ENCODE measurements at places on chromosomes 5 and 9.

GRCh38 chr9:83430681-83431080 lies 107.5 kb downstream of the FRMD3 start:
- DNase-seq: no peak

- no peak for DNase-seq
These were observed 355.6 kb downstream of the TAF11L14 start for GRCh38 chr5:17989567-17990563.

DNA sequence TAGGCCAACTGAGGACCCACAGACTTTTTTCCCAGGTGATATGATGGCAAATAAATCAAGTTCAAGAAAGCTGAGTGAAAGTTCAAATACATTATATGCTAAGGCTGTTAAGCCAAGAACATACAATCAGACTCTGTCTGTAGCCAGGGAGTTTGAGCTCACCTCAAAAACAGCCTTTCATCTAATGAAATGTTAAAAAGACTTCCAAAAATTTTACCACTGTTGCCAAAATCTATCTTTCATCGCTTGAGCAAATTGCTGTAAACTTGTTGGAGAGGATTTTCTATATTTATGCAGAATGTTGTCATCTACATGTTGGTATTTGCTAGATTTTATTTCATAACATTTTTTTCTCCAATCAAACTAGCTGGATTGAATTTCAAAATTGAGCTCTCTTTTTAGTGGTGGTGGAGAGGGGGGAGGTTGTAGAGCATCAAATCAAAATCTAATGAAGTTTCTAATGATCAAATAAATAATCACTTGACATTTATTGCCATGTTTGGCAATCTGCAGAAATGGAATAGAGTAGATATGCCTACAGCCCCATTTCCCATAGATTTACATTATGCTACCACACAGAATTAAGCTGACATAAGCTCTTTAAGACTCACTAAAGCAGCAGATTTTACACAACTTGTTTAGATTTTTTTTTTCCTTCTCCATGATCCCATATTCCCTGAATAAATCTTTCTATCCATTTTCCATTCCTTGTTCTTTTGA lies 828.9 kb upstream of the ZNF608 start:
- no peak for DNase-seq

DNA sequence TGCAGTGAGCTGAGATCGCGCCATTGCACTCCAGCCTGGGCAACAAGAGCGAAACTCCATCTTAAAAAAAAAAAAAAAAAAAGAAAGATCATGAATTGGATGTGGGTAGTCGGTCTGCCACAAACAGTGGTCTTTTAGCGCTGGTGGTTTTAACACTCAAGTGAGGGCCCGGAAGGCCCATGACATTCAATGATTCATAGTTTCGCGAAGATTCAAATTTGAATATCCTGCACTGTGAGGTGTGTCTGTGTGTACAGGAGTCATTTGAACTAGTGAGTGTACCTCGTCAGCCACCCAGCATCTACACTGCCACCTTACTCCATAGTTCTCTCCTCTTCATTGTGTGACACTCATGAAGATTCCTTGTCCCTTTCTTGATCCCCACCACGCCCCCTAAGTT lies 41.3 kb downstream of the CFAP77 start:
- peak; percentile 23 for DNase-seq

DNA sequence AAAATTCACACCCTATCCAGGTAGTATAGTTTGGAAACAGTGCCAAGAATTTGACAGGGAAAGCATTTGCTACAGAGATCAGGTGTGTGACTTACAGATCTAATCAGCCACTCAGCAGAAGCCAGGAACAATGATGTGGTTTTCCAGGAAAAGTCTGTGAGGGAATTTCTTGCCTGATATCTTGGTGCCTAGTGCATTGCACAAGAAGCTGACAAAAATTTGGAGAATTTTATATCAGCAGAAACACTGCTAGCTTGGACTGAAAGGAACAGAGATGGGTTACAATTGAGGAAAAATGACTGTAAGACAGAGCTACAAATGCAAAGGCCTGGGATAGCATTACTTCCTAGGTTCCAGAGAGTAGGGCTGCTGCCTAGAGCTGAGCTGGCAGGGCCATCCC lies 658.1 kb upstream of the CHD1 start:
- DNase-seq: no peak

DNA sequence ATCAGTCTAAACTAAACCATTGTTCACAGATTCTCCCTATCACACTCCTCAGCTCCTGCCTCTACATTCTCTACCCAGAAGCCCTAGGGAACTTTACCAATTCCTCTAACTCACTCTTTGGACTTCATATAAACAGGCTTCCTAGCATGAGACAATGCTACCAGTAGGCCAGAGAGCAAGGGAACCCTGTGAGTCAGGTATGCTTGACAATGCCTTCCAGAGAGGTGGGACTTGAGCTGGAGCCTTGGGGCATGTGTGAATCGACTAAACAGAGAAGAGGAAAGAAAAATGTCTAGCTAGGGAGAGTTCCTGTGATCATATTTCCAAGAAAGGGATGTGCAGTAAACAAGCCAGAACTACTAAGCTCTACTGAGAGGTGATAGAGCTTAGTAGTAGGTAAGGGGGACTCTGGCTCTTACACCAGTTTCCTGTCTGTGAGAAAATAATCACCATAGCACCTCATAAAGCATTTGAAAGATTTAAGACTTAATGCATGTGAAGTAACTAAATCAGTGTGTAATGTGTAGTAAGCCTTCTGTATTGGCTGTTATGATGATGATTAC lies 6.4 kb upstream of the RFK start:
- no peak for DNase-seq

- DNase-seq: no peak
These were observed 72.0 kb downstream of the ZFAND5 start for GRCh38 chr9:72292874-72293607.

DNA sequence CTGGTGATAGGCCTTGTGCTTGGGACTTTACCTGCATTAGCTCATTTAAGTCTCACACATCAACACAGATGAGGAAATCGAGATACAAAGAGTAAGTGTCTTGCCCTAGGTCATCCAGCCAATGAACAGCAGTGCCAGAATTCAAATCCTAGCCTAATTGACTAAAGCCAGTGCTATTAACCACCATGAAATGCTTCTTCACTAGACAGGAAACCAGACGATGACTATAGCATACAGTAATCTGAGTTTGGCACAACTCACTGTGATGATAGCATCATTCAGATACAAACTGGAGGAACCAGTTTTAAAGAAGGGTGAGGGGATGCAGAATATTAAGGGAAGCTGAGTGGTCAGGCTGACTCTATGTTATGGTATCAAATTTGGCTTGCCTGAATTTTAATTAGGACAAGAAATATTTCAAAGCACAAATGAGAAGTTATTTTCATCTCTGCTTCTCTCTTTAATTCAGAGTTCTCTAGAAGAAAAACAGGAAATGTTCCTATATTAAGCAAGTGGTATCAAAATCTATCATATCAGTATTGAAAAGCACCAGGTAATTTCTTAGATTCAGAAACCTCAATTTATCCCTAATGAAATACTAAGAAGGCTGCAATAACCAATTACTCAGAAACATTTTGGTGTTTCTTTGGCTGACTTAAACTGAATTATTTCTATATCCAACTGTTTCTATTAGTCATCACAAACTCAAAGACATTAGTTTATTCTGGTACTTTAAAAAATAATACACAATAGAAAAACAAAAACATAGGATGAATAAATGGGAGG lies 147.0 kb upstream of the RASA1 start:
- no peak for DNase-seq

DNA sequence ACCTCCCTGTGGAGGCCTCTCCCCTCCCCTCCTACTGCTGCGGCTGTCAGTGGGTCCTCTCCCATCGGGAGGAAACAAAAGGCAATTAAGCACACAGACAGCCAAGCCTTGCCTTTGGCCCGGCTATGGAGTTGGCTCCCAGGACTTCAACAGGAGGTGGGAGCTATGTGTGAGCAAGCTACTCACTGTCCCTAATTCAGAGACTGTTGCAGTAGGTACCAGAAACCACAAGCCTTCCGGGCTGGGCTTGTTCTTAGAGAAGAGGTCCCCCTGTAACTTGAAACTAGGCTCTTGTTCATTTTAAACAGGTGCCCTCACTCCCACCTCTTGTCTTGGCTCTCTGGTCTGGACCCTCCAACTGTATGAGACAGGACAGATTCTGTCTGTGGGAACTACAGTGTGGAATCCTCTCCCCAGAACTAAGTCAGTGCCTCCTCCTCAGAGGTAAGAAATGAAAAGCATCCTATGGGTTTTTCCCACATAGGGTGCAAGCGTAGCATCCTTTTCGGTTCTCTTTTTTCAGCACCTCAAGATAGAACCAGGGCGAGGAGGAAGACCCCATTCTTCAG lies 561.1 kb downstream of the EBF1 start:
- no peak for DNase-seq

DNA sequence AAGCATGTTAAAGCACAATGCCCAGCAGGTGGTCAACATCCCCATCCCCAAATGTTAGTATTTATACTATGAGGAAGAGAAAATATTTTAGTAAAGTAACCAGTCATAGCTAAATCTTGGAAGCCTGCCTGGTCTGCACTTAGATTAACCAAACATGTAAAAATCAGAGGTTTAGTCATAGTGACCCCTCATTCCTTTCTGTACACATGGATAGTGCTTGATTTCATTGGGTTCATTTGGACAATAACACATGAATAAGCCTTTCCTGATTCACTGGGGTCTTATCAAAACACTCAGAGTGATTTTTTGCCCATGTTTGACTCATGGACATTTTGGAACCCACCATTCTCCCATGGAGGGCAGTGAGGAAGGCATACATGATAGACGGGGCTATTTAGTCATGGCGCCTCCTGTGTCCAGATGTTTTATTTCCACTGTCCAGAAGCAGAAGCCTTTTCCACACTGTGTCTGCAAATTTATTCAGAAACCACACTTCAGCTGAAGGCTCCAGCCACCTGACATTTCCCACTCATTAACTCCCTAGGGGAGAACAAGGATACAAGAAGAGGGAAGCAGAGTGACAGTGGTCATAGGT lies 32.5 kb downstream of the OR1J1 start:
- no peak for DNase-seq

- peak; percentile 37 for DNase-seq
These were observed 316.6 kb downstream of the AGTPBP1 start for GRCh38 chr9:85425153-85425611.

DNA sequence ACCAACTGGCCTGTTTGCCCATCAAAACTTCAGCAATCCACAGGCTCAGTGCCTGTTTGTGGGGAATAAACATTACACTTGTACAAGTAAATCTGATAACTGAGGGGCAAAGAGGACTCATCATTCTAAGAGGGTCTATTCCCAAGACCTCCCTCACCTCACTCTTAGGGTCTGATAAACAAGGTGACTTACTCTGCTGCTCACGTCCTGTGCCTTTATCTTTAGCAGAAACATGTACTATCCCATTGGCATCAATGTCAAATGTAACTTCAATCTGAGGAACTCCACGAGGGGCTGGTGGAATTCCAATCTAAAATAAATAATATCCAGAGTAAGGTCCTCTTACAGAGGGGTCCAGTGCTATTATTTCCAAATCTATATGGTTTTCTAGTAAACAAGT lies 14.6 kb upstream of the ETF1 start:
- no peak for DNase-seq

- DNase-seq: no peak
These were observed 240.6 kb upstream of the ADAMTSL1 start for GRCh38 chr9:18233311-18233710.

- DNase-seq: no peak
These were observed 133.9 kb downstream of the TLE4 start for GRCh38 chr9:79705704-79706103.

GRCh38 chr5:3041001-3041400 lies 289.5 kb upstream of the IRX2 start:
- no peak for DNase-seq

DNA sequence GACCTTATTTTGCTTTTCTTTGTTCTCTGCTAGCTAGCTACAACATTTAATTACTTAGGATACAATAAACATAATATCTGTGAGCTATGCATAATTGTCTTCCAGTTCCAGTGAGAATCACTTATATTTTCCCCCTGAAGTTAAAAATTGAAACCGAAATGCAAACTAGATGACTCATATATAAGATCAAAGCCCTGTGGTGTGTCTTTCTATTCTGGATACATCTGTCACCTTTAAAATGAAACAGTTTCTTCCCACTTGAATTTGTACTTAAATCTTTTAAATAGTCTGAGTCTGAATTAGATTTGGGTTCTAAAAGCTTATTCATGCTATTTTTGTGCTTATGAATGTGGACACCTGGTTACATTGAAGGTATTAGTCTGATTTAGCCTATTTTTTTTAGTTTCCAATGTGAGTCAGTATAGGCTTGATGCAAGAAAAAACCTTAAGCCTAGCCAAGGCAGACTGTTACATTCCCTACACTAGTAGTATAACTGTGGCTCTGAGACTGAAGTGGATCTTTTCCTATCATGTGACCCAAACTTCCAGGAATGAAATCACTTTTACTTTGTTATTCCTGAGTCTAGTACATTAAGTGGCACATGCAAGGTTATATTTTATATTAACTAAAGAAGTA lies 703.5 kb upstream of the RGMB start:
- no peak for DNase-seq

GRCh38 chr5:15789642-15790041 lies 289.7 kb downstream of the FBXL7 start:
- DNase-seq: no peak

DNA sequence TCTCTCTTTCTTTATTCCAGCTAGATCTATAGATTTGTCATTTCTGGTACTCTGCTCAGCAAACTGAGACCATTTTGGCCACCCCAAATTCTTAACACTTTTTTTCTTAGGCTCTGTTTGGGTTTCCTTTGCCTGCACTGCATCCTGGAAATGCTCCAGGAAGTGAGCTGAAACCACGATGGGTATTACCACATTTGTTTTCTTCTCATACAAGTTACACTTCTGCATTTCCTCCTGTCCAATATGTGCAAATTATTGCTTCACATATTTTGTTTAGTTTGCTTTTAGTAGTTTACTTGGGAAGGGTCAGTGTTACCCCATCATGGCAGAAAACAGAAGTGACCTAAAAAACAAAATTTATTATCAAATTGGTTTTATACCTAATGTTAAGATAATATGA lies 498.6 kb upstream of the GRIN3A start:
- no peak for DNase-seq

DNA sequence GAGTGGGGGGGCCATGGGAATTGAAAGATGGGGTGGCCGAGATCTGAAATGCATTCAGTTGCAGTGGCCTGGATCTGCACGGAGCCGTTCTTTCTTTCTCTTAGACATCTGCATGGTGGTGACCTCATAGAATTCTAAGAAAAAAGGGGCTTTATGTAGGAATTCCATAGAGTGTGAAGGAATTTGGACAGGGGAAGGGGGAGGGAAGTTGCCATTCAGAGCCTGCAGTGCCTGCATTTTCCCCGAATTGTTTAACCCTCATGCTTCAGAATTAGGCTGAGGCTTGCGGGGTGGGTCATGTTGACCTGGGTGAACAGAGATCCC lies 4.9 kb downstream of the NEK6 start:
- DNase-seq: no peak

DNA sequence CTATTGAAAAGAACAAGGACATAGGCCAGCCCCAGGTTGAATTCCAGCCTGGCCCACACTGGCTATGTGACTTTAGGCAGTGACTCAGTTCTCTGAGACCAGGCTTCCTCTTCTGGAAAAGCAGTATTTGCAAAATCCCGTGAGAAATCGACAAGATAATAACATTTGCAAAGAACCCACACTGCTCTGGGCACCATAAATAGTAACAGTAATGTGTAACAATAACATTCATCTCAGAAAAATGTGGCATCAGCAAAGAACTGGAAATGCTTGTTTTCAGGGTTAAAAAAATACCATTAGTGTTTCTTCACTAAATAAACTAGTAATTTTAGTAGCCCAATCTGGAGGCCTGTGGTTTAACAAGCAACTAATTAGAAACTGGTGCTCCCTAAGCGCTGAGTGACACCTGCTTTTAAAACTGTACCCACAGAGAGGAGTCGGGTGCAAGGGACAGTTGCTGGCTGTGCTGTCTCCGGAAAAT lies 148.4 kb downstream of the TTLL11 start:
- no peak for DNase-seq

- DNase-seq: no peak
These were observed 124.8 kb downstream of the RGS3 start for GRCh38 chr9:113588242-113588810.
